WTC11 (cell line): ENCODE measurements at places on chromosomes 7 and 10.

DNA sequence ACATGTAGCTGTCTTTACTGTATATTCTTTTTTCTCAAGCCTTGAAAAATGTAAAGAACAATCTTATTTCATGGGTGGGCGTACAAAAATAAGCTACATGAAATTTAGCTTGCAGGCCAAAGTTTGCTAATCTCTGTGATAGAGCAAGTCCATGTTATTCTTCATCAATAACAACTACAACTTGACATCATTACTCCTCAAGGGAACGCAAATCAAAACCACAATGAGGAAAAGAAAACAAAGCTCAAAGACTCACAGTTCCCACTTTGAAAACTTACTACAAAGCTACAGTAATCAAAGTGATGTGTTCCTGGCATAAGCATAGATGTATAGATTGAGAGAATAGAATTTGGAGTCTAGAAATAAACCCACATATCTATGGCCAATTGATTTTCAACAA lies 62.5 kb downstream of the GNA12 start:
- DNase-seq: no peak

DNA sequence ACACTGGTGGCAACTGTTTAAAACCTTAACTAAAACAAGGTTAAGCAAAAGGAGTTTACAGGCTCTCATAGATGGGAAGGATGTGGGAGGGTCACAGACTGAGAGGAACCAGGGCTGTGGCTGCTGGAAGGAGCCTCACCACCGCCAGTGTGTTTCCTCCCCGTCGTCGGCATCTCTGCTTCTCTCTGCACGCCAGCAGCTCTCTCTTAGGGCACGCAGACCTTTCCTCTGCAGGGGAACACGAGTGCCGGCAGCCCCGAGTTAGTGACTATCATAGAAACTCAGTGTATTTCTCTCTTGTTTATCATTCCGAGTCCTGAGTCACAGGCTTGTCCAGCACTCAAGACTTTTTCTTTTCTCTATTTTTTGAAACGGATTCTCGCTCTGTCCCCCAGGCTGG lies 8.1 kb upstream of the SH2D4B start:
- no peak for DNase-seq

GRCh38 chr7:1124164-1124563 lies 35.8 kb downstream of the ZFAND2A start:
- DNase-seq: no peak

GRCh38 chr7:75567948-75568595 lies 76.0 kb downstream of the SPDYE5 start:
- DNase-seq: no peak

DNA sequence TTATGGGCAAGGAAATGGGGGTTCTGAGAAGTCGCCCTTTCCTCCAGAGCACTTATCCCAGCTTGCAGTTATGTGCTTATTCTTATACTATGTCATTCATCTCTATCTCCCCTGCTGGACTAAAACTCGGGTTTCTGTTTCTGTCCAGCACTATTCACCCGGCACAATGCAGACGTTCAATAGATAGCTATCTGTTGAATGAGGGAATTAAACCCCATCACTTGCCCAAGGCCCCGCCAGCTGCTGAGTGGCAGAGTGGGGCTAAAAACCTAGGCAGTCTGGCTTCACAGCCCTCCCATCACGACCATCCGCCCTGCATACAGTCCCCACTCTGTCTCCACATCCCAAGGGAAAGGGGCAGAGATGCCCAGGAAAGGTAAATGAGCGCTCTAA lies 5.4 kb downstream of the SLIT1 start:
- DNase-seq: no peak

GRCh38 chr7:26091933-26092332 lies 60.1 kb upstream of the NFE2L3 start:
- no peak for DNase-seq
